Activated CD4-positive, alpha-beta T cell treated with anti-CD3 and anti-CD28 coated beads, Interleukin-2, amount 10 ng/mL, durations not matched to agents 24 days and 14 days (primary cell): ENCODE measurements at places on chromosomes 6 and 20. TPM values are rescaled to one million over a fixed set of nuclear protein-coding genes. Genes with fewer than 3 reads are reported as not detected.

The SLC24A3 gene
- total RNA-seq, result not detected in 2 replicates

The PRL gene
- total RNA-seq, result not detected in 2 replicates

The GGT7 gene
- 12.8 and 14.8 TPM in 2 replicates for total RNA-seq

The RNF146 gene
- total RNA-seq, result 16.7 and 18.4 TPM in 2 replicates

The KCNG1 gene
- total RNA-seq, result 9.8 and 12.3 TPM in 2 replicates

The APOM gene
- 2.5 and 3.4 TPM in 2 replicates for total RNA-seq

The SLPI gene
- total RNA-seq, result not detected in 2 replicates

The FOXQ1 gene
- total RNA-seq, result not detected in 2 replicates

The WFDC12 gene
- not detected in 2 replicates for total RNA-seq

The OTOR gene
- not detected in 2 replicates for total RNA-seq

The DSP gene
- total RNA-seq, result 0.02 TPM in 1 of 2 replicates, not detected in the other

The LY6G6C gene
- not detected in 2 replicates for total RNA-seq

The LST1 gene
- 42.6 and 46.4 TPM in 2 replicates for total RNA-seq

The FRMD1 gene
- not detected in 2 replicates for total RNA-seq

The TFAP2B gene
- total RNA-seq, result not detected in 2 replicates

The IPCEF1 gene
- total RNA-seq, result 0.97 and 1.5 TPM in 2 replicates

The SLC32A1 gene
- not detected in 2 replicates for total RNA-seq

The KCNS1 gene
- total RNA-seq, result 0.30 and 0.47 TPM in 2 replicates

The MYL9 gene
- 0.14 and 0.33 TPM in 2 replicates for total RNA-seq

The TCP11 gene
- not detected in 2 replicates for total RNA-seq

The IL17A gene
- total RNA-seq, result not detected in 2 replicates

The SLC26A8 gene
- not detected in 2 replicates for total RNA-seq

The HCRTR2 gene
- total RNA-seq, result not detected in 2 replicates

The HLA-DQA1 gene
- total RNA-seq, result 3.6 and 4.0 TPM in 2 replicates

The ID4 gene
- not detected in 2 replicates for total RNA-seq
